ENCODE measurements at places on chromosomes 16 and 17. TPM values are rescaled to one million over a fixed set of nuclear protein-coding genes. Genes with fewer than 3 reads are reported as not detected.

Gene IGFALS
- 0.02 TPM for polyA plus RNA-seq

Gene ERN1
- polyA plus RNA-seq, result 6.9 TPM

Gene ITGAD
- polyA plus RNA-seq, result not detected

Gene TNFRSF17
- 0.08 TPM for polyA plus RNA-seq

Gene HSDL1
- 19.3 TPM for polyA plus RNA-seq

Gene SNX20
- polyA plus RNA-seq, result not detected

Gene TBC1D3B
- 2.0 TPM for polyA plus RNA-seq

Gene PYDC1
- not detected for polyA plus RNA-seq
